Panc1 (cell line): ENCODE measurements at places on chromosomes 12 and 14. TPM values are rescaled to one million over a fixed set of nuclear protein-coding genes. Genes with fewer than 3 reads are reported as not detected.
A peak's percentile ranks its signal among the peaks of the same experiment; 100 is the strongest.

DNA sequence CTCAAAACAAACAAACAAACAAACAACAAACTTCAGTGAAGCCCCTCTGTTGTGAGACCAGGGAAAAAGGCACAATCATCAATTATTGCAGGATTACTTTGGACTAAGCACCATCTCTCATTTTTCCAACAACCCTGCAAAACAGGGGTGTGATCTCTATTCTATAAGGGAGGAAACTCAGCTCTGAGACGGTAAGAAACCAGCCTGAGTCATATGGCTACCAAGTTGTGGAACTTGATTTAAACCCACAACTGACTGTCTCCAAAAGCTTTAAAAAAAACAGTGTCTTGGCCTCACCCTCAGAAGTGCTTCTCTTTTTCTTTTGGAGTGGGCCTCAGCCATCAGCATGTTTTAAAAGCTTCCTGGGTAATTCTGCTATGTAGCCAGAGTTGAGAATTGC is 49.8 kb downstream of the RIN3 start:
- H3K4me1 ChIP-seq: no peaks in the 10 kb centered on the region
- H3K27ac ChIP-seq: no peak overlapping the region
- no peaks in the 10 kb centered on the region for H3K36me3 ChIP-seq
- no peaks in the 10 kb centered on the region for H3K27me3 ChIP-seq

DNA sequence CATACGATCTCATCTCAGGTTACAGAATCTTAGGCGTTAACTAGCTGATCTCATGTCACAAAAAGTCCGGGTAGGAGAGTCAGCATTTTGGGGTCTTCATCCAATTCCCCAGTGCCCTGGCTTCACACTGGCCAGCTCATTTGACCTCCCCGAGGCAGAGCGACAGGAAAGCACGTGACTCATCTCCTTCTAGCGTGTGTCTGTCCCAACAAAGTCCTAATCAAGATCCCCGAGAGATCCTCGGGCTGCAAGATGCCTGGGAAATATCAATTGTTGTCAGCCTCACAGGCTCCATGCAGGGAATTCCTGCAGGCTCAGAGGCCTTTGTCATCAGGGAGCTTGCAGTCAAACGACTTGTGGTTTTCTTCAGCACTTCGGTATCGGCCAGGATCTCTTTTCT is 57.5 kb downstream of the ZNF664 start:
- H3K4me3 ChIP-seq: no peak overlapping the region
- H3K27ac ChIP-seq: no peak overlapping the region
- DNase-seq: no peak
- no peaks in the 10 kb centered on the region for H3K36me3 ChIP-seq

DNA sequence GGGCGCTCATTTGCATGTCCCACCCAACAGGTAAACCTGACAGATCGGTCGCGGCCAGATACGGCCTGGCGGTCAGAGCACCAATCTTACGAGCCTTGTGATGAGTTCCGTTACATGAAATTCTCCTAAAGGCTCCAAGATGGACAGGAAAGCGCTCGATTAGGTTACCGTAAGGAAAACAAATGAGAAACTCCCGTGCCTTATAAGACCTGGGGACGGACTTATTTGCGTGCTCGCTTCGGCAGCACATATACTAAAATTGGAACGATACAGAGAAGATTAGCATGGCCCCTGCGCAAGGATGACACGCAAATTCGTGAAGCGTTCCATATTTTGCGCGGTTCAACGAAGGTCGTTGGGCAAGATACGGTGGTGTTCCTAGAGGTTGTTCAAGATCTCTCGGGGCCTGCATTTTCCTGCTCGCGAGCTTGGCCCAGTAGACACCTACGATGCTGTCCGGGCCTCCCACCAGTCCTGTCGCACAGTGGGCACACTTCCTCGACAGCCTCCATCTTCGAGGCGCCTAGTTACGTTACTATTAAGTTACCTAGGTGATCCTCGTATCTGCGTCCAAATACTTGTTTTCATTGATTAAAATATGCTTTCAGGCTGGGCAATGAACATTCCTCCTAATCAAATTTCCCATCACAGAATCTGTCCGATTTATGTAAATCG is at the start of gene RNU6-7:
Gene RNU6-7 (plus strand): TSS at position 230 of the 675 bp plus-strand sequence.
- H3K27ac ChIP-seq: peak within 1 kb of the TSS; percentile 76
- DNase-seq: peak; percentile 46
- H3K4me1 ChIP-seq: peaks cover 3% of the 10 kb centered on the region
- peak within 1 kb of the TSS; percentile 85 for H3K4me3 ChIP-seq
- no peaks in the 10 kb centered on the region; the same call in 1 of the 2 replicates for H3K27me3 ChIP-seq

DNA sequence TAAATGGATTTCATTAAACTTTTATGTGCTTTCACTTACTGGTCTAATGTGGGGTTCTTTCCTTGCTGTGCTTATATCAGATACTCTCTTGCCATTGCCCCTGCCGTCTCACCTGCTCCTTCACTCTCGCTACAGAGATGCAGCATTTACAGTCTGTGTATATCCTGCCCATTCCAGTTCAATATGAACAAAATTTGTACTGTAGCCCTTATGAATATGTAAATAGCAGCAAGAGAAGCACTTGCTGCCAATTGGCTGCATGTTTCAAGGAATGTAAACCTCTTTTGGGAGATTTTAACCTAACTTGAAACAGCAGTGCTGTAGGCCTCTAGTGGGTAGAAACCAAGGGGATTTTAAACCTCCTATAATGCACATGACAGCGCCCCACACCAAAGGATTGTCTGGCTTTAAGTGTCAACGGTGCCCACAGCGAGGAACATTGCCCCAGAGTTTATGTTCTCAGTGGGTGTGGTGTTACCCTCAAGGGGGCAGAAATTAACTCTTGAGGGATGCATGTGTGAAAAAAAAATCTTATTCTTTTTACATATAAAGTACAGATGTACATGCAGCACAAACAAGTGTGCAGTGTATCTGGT is 19.1 kb downstream of the PCNX1 start:
- H3K4me3 ChIP-seq: no peak overlapping the region
- no peak overlapping the region for H3K27ac ChIP-seq
- no peaks in the 10 kb centered on the region; the same call in 1 of the 2 replicates for H3K36me3 ChIP-seq
- no peak for DNase-seq
- H3K4me1 ChIP-seq: peaks cover 3% of the 10 kb centered on the region

GRCh38 chr12:95997911-95998510 is 1.9 kb upstream of the HAL start:
- no peak overlapping the region for H3K27ac ChIP-seq
- peaks cover 4% of the 10 kb centered on the region; the same call in 1 of the 2 replicates for H3K36me3 ChIP-seq
- no peaks in the 10 kb centered on the region; the same call in 1 of the 2 replicates for H3K27me3 ChIP-seq
- DNase-seq: no peak
- no peaks in the 10 kb centered on the region for H3K4me1 ChIP-seq

NOXRED1 gene
- total RNA-seq: 0.10 TPM

GRCh38 chr12:78802593-78802992 is 62.0 kb upstream of the SYT1 start:
- no peaks in the 10 kb centered on the region for H3K27me3 ChIP-seq
- no peaks in the 10 kb centered on the region for H3K4me1 ChIP-seq
- DNase-seq: no peak
- H3K27ac ChIP-seq: no peak overlapping the region

DNA sequence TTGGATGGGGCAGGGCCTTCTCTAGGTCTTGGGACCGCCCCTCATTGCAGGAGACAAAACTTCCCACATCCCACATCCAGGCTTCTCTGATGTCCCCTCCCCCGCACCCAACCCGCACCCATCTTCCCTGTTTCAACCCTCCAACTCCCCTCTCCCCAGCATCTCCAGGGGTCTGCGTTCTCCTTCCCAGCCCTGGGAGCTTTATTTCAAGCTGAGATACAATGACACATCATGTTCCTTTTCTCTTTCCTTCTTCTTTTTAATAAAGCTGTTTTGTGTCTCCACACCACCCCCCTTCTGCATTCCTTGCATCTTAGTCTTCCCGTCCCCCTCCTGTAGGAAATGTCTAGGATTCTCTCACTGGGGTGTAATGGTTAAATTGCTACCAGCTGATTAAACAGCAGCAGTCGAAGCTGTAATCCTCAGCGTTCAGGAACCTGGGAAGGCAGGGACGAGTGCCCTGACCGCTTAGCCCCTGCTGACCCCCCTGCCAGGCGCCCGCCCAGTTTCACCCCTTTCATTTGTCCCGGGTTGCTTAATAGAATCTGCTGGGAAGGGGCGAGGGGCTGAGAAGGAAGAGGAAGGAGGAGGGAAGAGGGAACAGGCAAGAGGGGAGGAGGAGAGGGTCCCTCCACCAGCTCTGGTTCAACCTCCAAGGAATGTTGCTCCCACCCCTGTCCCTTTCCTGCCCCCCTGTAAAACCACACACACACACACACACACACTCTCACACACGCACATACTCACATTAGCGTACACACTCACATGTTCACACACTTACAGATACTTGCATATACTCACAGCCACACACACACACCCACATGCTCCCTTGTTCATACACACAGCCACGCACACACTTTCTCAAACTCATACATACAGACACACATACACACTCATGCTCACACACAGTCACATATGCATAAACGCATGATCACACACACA is 104.5 kb upstream of the MED13L start:
- DNase-seq: no peak
- peak overlapping the region; percentile 88 for H3K27ac ChIP-seq
- H3K27me3 ChIP-seq: no peaks in the 10 kb centered on the region

DNA sequence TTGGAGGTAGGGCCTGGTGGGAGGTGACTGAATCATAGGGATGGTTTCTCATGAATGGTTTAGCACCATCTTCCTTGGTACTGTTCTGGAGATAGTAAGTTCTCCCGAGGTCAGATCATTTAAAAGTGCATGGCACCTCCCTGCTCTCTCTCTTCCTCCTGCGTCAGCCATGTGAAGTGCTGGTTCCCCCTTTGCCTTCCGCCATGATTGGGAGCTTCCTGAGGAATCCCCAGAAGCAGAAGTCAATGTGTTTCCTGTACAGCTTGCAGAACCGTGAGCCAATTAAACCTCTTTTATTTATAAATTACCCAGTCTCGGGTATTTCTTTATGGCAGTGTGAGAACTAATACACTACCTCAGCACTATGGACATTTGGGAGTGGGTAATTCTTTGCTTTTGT is 4.8 kb upstream of the LGMN start:
- no peak overlapping the region for H3K4me3 ChIP-seq
- no peaks in the 10 kb centered on the region; the same call in 1 of the 2 replicates for H3K36me3 ChIP-seq
- no peak overlapping the region for H3K27ac ChIP-seq
- H3K4me1 ChIP-seq: no peaks in the 10 kb centered on the region; the same call in none of the 2 replicates

DNA sequence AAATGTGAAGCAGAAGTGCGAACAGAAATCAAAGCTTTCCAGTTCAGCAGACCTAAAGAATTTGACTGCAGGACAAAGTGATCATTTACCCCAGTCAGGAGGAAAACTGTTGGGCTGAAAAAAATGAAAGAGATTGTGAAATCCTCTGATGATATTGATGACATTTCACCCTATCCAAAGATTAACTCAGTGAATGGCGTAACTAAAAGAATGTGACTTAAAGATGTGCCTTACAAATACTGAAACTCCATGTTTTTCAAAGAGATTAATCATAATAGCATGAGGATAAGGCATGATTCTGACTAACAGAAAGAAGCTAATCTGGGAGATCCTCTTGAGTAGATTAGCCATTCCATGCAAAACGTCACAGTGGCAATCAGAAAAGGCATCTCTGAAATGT is 225.6 kb downstream of the DUSP6 start:
- H3K27ac ChIP-seq: no peak overlapping the region
- no peak for DNase-seq
- no peaks in the 10 kb centered on the region for H3K4me1 ChIP-seq
- no peaks in the 10 kb centered on the region for H3K27me3 ChIP-seq

SIX6 gene
- total RNA-seq: not detected

- H3K4me1 ChIP-seq: no peaks in the 10 kb centered on the region
- H3K36me3 ChIP-seq: no peaks in the 10 kb centered on the region
- DNase-seq: no peak
- no peaks in the 10 kb centered on the region for H3K27me3 ChIP-seq
Observed at GRCh38 chr12:89976866-89977265, 268.2 kb upstream of the ATP2B1 start.

DNA sequence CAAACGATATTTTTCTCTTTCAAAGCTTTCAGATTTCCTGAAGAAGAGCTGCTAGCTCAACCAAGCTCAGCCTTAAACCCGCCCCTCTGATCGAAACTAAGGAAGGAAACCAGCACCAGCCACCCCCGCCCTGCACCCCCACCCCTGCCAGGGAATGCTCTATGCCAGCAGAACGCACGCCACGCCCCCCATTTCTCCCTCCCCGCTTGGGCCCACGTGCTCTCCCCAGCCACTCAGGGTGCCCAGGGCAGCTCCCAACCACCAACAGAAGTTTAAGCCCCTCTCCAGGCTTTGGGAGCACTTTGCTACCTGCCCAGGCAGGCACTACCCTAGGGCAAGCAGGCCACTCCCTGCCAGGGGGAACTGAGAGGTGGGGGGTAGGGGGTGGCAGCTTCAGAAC is 18.8 kb upstream of the KRT78 start:
- H3K4me1 ChIP-seq: peaks cover 16% of the 10 kb centered on the region
- H3K36me3 ChIP-seq: no peaks in the 10 kb centered on the region
- no peaks in the 10 kb centered on the region for H3K27me3 ChIP-seq
- no peak overlapping the region for H3K4me3 ChIP-seq

GRCh38 chr12:18932715-18933114 is 194.8 kb downstream of the CAPZA3 start:
- H3K4me1 ChIP-seq: no peaks in the 10 kb centered on the region
- H3K4me3 ChIP-seq: no peak overlapping the region
- H3K36me3 ChIP-seq: no peaks in the 10 kb centered on the region
- no peak overlapping the region for H3K27ac ChIP-seq
- no peak for DNase-seq
- no peaks in the 10 kb centered on the region for H3K27me3 ChIP-seq

GRCh38 chr12:115740586-115741155 is 536.8 kb downstream of the MED13L start:
- no peak overlapping the region for H3K27ac ChIP-seq
- no peak overlapping the region for H3K4me3 ChIP-seq

DNA sequence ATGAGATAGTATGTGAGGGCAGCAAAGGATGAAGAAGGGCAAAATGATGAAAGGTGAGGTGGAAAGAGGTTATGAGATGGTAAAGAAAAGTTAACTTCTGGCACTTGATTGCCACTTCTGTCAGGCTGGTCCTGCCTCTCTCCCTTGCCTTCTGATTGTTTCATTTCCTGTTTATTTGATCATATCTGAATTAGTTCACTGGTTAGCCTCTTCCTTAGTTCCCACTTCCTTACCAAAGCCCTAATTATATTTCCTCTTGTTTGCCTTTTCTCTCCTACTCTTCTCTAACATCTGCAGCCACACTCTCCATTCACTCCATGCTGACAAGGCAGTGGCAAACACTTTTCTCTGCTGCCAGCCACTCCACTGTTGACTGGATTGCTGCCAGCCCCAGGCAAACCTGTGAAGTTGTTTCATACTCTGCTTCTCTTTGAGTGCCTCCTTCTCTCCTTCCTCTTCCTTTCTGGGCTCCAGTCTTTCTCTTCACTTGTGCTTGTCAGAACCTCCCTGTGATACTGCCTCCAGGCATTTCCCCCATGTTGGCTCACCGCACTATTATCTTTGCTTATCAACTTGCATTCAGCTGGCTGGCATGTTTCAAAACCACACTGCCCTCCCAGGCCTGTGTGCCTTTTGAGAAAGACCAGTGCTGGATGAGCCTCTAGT is 8.1 kb downstream of the PNP start:
- DNase-seq: no peak
- H3K4me3 ChIP-seq: no peak overlapping the region
- peaks cover 2% of the 10 kb centered on the region for H3K36me3 ChIP-seq
- H3K27me3 ChIP-seq: no peaks in the 10 kb centered on the region

GRCh38 chr12:77489331-77489970 is 341.2 kb upstream of the NAV3 start:
- H3K27ac ChIP-seq: no peak overlapping the region
- DNase-seq: no peak
- no peak overlapping the region for H3K4me3 ChIP-seq
- H3K36me3 ChIP-seq: no peaks in the 10 kb centered on the region
- H3K27me3 ChIP-seq: no peaks in the 10 kb centered on the region

- H3K27me3 ChIP-seq: no peaks in the 10 kb centered on the region
- DNase-seq: no peak
- no peaks in the 10 kb centered on the region for H3K36me3 ChIP-seq
- H3K27ac ChIP-seq: no peak overlapping the region
- no peak overlapping the region for H3K4me3 ChIP-seq
- H3K4me1 ChIP-seq: no peaks in the 10 kb centered on the region
Observed at GRCh38 chr12:48779869-48780268, 9.0 kb downstream of the ADCY6 start.
